Aorta (tissue), 5 donors: ENCODE measurements at places on chromosomes 1 and 21. TPM values are rescaled to one million over a fixed set of nuclear protein-coding genes. Genes with fewer than 3 reads are reported as not detected.

KRTAP19-1 gene
- total RNA-seq = not detected

LY9 gene
- total RNA-seq = 1.2 TPM

RGS8 gene
- 0.10 TPM for total RNA-seq

DNA sequence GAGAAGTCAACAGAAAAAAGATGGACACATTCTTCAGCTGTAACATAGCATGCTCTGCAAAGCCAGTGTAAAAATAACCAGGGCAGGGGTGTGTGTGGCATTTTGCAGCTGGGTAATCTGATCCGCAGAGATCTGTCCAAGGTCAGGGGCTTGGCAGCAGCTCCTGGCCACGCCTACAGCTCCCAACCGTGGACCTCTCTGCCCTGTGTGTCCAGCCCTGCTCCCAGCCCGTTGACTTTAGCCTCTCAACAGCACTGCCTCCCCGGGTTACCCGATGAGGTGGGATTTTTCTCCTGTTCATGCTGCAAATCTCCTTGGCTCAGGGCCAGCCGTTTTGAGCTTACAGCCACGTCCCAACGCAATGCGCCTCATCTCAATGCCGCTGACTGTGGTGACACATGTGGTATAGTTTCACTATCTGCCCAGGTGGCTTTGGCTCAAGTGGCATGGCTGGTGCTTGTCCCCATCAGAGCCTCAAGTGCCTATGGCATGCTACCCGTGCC lies 68.1 kb downstream of the VWA5B1 start:
- no peak for DNase-seq

DNA sequence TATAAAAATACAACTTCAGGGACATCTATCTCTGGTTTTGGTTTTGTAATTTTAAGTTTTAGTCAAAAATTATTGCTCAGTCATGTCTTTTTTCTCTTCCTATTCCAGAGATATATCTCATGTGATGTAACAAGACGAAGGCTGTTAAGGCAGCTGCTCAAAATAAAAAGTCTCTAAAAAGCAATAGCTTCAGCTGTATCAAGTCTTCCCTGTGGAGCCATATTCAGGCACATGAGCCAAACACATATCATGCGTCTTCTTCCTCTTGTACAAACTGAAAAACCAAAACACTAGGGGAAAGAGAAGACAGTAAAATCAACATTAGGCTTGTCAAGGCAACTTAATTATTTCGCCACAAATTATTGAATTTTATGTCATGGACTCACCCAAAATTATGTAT lies 240.7 kb downstream of the NRIP1 start:
- DNase-seq = no peak

GRCh38 chr1:85397490-85398032 lies 67.4 kb downstream of the DDAH1 start:
- DNase-seq = no peak

DNA sequence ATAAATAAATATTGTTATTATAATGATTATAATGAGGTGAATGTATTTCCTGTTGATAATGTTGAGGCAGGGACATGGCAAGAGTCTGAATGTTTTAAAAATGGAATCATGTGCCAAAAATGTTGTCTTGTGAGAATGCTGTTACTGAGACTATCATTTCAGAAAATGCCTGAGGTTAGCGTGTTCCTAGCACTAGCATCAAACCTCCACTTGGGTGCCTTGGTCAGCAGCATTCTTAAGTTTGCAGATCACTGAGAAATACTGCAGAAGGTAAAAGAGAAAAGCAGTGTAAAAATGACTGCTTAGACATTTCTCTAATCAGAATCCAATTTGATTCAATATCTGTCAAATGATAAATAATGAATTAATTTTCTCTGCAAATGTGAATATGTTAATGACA lies 50.8 kb downstream of the OLFM3 start:
- DNase-seq = no peak

DNA sequence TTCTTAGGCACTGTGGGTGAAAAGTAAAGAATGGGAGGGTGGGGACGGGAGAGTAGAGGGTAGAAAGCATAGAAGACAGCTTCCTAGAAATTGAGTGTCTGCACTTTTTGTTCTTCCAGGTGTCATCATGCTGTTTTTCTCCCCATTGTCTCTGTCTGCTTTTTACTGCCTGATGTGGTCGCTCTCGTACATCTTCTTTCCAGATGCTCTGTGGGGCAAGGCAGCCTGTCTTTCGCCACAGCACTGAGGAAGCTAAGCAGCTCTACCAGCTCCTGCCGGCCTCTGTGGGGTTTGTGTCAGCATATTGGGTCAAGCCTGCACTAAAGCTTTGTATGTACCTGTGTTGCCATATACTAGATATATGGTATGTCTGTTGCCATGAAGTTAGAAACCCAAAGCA lies 13.2 kb downstream of the TMEM269 start:
- DNase-seq = no peak

- no peak for DNase-seq
These were observed 239.9 kb downstream of the HHAT start for GRCh38 chr1:210568631-210569030.

DNA sequence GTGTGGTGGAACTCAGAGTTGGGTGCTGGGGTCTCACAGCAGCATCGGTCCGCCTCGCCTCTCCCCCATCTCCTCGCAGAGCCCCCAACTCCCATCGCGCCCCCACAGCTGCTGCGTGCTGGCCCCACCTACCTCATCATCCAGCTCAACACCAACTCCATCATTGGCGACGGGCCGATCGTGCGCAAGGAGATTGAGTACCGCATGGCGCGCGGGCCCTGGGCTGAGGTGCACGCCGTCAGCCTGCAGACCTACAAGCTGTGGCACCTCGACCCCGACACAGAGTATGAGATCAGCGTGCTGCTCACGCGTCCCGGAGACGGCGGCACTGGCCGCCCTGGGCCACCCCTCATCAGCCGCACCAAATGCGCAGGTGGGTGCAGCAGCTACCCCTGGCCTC lies 24.2 kb downstream of the PTPRU start:
- DNase-seq = peak; percentile 74

GRCh38 chr1:66982561-66983260 lies 57.9 kb downstream of the MIER1 start:
- no peak for DNase-seq

GRCh38 chr1:11646317-11646716 lies 7.9 kb downstream of the FBXO2 start:
- DNase-seq = no peak

GRCh38 chr1:185598332-185598731 lies 135.9 kb upstream of the HMCN1 start:
- no peak for DNase-seq

GRCh38 chr1:184329962-184330868 lies 56.6 kb upstream of the C1orf21 start:
- no peak for DNase-seq

- no peak for DNase-seq
These were observed 85.8 kb upstream of the KCNJ15 start for GRCh38 chr21:38170704-38171682.
